ENCODE measurements at places on chromosomes 5 and 9.
A peak's percentile ranks its signal among the peaks of the same experiment; 100 is the strongest.

- no peak for DNase-seq
Measured at GRCh38 chr5:108101821-108102220, 280.1 kb downstream of the FBXL17 start.

GRCh38 chr5:170113522-170113900, 7.8 kb downstream of the FOXI1 start:
- no peak for DNase-seq

DNA sequence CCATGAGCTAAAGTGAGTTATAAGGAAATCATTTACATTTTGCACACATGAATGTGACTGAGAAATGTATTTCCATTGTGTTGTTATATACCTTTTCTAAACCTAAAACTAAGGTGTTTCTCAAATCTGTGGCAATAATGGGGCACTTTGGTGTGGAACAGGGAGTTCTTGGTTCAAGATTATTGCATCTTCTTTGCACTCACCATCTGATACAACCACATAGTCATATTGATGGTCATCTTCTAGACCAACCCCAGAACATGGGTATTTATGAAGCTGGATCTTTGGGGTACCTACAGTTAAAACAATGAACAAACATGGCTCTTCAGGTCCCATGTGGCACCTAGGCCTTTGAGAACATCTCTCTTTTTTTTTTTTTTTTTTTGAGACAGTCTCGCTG, 24.6 kb upstream of the SHOC1 start:
- no peak for DNase-seq

GRCh38 chr5:96781031-96781971, 26.4 kb downstream of the ERAP1 start:
- DNase-seq = peak; percentile 58

- DNase-seq = no peak
Measured at GRCh38 chr9:133142684-133143622, 20.8 kb downstream of the GBGT1 start.

DNA sequence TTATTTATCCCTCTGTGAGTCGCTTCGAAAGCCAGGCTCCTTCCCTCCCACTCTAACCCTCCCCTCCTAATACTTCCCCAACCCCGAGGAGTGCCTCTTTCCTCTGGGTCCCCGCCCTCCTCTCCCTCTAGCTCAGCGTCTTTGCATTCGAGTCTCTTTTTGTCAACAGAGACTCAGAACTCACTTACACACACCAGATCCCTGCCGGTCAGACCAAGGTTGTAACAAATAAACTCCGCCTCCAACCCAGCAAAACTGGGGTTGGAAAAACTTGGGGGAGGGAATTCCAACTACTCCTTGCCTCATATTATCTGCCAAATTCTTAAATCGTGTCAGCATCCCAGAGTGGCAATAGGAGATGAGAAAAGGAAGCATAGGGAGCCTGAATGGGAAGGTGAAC, at the start of gene HTR1A:
HTR1A (minus strand) TSS at position 167 of the 400 bp plus-strand sequence. CDS start 726 bp downstream, outside the sequence.
- no peak for DNase-seq

GRCh38 chr5:31235381-31235780, 41.9 kb downstream of the CDH6 start:
- no peak for DNase-seq

DNA sequence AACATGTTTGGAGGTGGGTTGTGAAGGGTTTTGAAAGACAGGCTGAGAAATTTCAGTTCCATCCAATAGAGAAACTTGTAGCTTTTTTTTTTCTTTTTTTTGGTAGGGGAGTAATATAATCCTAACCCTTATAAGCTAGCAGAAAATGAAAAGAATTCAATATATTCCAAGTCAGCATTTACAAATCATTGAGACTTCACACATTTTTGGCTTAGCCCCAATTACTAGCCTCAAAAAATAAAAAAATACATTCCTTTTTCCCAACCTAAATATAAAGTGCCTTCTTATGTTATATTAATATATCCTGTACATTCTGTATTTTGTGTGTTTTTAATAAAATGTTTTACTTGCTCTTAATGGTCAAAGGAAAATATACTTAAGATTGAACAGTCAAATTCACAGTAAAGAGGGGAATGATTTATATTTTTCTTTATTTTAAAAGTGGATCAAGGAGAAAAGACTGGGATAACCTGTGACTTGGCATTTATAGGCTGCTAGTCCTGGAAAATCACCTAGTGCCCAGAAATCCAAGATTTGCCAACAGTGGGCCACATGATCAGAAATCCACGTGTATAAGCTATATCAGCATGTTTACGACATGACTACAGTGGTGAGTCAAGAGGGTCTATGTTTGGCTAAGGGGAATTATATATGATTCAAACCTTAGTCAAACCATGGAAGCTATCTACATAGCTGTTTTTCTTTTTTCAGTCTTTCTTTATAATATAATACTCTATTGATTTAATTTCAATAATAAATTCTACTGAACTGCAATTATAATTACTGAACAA, 14.5 kb downstream of the HACD4 start:
- DNase-seq = peak; percentile 88

DNA sequence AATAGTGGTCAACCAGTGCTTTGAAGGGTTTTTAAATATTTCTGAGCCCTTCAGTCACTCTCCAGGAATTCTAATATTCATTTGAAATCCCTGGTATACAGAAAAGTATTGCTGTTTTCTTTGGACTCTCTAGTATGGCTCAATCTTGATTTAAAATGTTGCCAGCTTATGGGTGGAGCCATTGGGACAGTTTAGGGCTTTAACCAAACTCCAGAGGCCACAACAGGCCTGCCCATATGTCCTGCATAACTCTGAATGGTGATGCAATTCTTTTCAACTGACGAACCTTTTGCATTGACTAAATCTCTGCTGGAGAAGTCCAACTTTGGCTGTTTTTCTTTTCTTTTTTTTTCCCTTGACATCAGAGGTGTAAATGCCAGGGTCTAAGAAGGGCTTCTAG, 10.3 kb upstream of the ANKHD1 start:
- peak; percentile 43 for DNase-seq

DNA sequence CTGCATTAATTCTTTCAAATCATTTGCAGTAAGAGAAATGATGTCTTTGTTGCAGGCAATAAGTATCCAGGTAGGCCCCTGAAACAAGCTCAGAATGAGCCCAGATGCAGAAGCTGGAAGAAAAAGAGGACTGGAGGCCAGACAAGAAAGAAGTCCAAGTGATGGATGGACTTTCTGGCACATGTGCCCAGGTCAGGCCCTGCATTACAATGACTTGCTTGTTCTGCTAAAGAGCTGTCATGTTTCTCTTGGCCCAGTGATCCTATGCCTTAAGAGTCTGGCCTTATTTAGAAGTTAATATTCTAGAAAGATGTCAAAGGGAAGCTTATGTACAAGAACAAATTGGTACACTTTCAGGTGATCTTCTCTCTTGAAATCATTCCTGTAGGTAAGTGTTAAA, 64.8 kb downstream of the DPYSL3 start:
- DNase-seq = no peak

- DNase-seq = no peak
Measured at GRCh38 chr5:56102889-56103288, 108.1 kb upstream of the IL6ST start.
